ENCODE measurements at places on chromosomes 12 and 14. TPM values are rescaled to one million over a fixed set of nuclear protein-coding genes. Genes with fewer than 3 reads are reported as not detected.

TIMM9 gene
- total RNA-seq = 17.5 TPM

CCND2 gene
- 111 TPM for total RNA-seq

PDE6H gene
- total RNA-seq = not detected

MAP1LC3B2 gene
- 0.19 TPM for total RNA-seq

CLEC4A gene
- not detected for total RNA-seq

NGB gene
- total RNA-seq = not detected

PPM1H gene
- 2.3 TPM for total RNA-seq

CCDC38 gene
- total RNA-seq = not detected

DAO gene
- not detected for total RNA-seq

MYH6 gene
- total RNA-seq = not detected

TPCN1 gene
- 15.1 TPM for total RNA-seq

PTPRR gene
- not detected for total RNA-seq

LRRK2 gene
- 0.65 TPM for total RNA-seq

ZDHHC22 gene
- total RNA-seq = not detected

EPYC gene
- total RNA-seq = not detected

DEGS2 gene
- 2.0 TPM for total RNA-seq

ARHGDIB gene
- total RNA-seq = 168 TPM

CAPZA3 gene
- not detected for total RNA-seq

CACNA2D4 gene
- total RNA-seq = 0.17 TPM

NXPH4 gene
- 0.51 TPM for total RNA-seq
